ENCODE measurements at places on chromosomes 2 and 18.

DNA sequence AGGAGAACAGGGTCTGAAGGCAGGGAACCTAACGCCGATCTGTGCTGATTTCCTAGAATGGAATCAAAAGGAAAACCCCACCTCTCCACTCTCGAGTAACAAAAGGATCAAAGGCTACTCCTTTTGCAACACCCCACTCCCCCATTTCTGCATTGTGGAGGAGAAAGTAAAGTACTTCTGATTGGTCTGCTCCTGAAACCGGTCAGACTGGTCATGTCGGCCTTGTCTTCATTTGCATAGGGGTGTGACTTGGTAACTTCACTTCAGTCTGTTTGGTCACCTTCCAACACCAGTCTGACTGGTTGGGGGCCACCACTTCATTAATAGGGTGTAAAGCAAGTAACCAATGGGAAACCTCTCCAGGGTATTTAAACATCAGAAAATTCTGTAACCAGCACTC, 771.9 kb downstream of the ERBB4 start:
- DNase-seq, result no peak

- DNase-seq, result no peak
Measured at GRCh38 chr2:159968279-159968900, 94.0 kb downstream of the PLA2R1 start.

DNA sequence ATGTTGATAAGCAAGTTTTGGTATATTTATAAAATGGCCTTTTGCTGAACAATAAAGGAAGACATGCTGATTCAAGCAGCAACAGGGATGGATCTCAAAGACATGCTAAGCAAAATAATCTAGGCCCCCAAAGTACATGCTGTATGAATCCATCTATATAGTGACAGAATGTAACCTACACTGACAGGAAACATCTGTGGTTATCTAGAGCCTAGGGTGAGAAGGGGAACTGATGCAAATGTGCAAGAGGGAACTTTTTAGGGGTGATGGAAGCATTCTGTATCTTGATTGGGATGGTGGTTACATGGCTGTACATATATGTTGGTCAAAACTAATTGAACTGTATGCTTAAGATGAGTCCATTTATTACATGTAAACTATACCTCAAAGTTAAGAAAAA, 24.2 kb downstream of the CNRIP1 start:
- DNase-seq, result peak; percentile 35

GRCh38 chr18:61448316-61448715, 115.1 kb downstream of the CDH20 start:
- no peak for DNase-seq

- no peak for DNase-seq
Measured at GRCh38 chr2:221044781-221045180, 527.3 kb downstream of the EPHA4 start.

GRCh38 chr2:235659767-235660322, 166.0 kb downstream of the AGAP1 start:
- DNase-seq, result peak; percentile 37

GRCh38 chr2:108971661-108972566, 17.1 kb downstream of the EDAR start:
- no peak for DNase-seq

DNA sequence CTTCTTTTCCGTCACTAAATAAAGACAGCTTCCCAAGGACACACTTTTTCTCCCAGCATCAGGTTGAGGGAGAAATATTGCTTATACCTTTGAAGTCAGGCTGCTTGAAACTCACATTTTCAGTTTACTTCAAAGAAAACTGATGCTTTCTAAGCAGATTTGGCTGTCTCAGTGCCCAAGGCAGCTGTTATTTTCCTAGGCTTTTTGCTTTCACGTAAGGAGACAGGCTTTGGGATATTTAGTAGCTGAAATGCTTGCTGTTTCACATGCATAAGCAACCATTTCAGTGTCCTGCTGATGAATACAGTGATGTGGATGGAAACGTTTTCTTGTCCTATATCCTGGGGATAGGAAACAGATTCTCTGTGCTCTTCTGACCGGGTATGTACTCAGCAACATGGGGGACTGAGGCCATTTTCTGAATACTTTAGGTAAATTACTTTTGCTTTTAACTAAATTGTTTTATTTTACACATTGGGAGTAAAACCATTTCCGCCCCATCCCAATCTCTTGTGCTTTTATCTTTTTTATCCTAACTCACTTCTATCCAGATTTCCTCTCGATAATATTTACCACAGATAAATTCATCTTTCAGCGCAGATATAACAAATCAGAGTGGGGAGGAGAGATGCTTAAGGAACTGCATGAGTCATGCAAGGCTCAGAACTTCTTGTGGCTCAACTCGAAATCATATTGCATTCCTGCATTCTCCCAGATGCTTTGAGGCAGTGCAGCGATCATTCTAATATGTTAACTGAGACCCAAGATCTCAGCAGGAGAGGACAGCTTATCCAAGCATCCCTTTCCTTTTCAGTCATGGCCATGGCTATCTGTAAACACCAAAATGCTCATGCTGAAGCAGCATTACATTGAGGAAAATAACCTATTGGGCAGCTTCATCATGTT, 22.2 kb downstream of the GALR1 start:
- DNase-seq, result no peak

GRCh38 chr18:73724958-73725357, 422.7 kb downstream of the FBXO15 start:
- DNase-seq, result no peak

GRCh38 chr2:70212298-70212932, 21.6 kb upstream of the C2orf42 start:
- no peak for DNase-seq

DNA sequence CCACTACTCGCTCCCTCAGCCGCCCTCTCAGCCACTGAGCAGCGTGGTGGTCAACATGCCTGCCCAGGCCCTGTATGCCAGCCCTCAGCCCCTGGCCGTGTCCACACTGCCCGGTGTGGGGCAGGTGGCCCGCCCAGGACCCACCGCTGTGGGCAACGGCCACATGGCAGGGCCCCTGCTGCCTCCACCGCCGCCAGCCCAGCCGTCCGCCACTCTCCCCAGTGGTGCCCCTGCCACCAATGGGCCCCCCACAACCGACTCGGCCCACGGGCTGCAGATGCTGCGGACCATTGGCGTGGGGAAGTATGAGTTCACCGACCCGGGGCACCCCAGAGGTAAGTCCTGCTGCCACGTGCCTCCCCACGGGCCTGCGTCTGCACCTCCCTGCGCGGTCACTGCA, 257.5 kb downstream of the KLHL29 start:
- DNase-seq, result no peak

- peak; percentile 71 for DNase-seq
Measured at GRCh38 chr2:25341753-25342371, at the start of gene DNMT3A. Gene DNMT3A, minus strand, starts transcription at chr2:25341925. Its CDS starts 27,941 bp downstream, at chr2:25313984.

GRCh38 chr18:60978338-60978737, 354.9 kb upstream of the CDH20 start:
- no peak for DNase-seq

DNA sequence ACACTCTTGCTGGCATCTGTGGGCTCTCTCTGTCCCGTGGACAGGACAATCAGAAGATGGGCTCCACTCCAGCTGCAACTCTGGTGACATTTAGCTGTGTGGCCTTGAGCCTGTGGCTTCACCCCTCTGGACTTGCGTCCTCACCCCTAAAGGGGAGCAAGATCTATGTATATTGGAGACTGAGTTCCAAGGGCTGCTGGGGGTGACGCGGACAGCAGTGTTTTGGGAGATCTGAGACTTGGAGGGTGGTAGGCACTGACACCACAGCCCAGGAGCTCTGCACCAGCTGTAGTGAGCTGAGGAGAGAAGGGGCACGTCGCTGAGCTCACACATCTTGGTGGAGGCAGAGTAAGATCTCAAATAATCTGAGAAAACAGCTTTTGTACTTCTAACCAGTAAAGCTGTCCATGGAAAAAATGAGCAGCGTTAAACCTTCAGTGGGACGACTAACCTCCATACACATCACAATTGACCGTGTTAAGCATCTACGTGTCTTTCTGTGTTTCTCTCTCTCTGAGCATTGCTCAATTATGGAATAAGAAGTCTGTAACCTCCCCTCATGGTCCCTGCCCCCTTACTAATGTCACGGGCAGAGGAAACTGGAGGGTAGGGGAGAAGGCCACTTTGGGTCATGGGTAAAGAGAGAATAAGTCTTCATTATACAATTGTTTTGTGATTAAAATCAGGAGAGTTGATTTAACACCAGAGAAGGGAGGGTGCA, 85.8 kb downstream of the SH3RF3 start:
- DNase-seq, result no peak

- no peak for DNase-seq
Measured at GRCh38 chr2:128578406-128579390, 260.0 kb upstream of the HS6ST1 start.

- no peak for DNase-seq
Measured at GRCh38 chr2:232973011-232973735, 39.9 kb downstream of the NGEF start.

DNA sequence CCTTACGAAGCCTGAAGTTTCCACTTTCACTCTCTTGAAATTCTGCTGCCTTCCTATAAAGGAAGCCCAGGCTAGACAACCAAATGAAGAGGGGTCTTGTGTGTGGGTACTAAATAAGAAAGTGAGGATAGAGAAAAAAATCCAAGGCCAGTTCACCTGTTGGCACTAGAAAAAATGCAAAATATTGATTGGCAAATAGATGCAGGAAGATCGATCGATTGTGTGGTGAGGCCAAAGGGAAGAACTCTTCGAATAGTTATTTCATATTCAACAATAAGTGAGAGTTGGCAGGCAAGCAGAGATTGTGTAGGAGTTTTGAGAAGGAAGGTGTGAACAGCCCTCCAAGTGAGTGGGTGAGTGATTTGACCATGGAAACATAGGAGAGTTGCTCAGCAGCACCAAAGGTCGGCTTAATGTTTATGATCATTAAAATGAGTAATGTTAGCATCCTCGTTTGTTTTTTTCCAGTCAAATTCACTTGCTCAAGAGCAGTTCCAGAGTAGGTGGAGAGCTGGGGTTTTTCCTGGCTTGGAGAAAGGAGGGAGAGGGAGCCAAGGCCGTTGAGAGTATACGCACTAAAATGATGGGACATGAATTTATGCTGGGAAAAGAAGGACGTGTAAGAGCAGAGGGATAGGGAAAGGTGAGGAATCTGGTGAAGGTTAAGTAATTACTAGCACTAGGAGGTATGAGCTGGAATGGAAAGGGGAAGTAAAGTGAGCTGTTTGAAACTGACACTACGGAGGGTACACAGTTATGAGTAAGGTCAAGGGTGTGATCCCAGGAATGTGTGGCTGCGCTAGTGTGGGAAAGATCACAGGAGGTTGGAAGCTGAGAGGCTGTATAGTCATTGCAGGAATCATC, 1.1 kb upstream of the NAPG start:
- peak; percentile 35 for DNase-seq

- DNase-seq, result peak; percentile 42
Measured at GRCh38 chr2:231717281-231718171, 9.2 kb downstream of the PTMA start.

- DNase-seq, result no peak
Measured at GRCh38 chr2:129885735-129886134, 93.7 kb upstream of the RAB6C start.

- no peak for DNase-seq
Measured at GRCh38 chr2:214519258-214519818, 108.5 kb downstream of the VWC2L start.

DNA sequence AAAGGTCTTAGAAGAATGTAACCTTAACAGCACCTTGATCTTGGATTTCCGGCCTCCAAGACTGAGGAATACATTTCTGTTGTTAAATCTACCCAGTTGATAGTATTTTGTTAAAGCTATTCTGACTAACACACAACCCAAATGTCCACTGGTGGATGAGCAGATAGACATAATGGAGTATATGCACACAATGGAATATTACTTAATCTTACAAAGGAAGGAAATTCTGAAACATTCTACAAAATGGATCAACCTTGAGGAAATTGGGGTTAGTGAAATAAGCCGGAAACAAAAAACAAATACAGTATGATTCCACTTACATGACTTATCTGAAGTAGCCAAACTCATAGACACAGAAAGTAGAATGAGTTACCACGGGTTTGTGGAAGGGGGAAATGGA, 168.7 kb downstream of the ZNF804A start:
- no peak for DNase-seq

DNA sequence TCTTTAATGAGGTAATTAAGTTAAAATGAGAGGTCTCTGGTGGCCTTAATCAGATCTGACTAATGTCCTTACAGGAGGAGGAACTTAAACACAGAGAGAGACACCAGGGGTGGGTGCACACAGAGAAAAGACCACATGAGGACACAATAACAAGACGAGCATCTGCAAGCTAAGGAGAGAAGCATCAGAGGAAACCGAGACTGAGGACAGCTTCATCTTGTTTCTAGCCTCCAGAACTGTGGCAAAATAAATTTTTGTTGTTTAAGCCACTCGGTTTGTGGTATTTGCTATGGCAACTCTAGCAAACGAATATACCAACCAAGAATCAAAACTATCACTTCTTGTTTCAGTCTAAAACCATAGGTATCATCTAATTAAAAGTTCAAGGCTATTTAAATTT, 400.1 kb downstream of the PID1 start:
- no peak for DNase-seq

GRCh38 chr2:160033732-160034392, 28.6 kb downstream of the PLA2R1 start:
- DNase-seq, result no peak

DNA sequence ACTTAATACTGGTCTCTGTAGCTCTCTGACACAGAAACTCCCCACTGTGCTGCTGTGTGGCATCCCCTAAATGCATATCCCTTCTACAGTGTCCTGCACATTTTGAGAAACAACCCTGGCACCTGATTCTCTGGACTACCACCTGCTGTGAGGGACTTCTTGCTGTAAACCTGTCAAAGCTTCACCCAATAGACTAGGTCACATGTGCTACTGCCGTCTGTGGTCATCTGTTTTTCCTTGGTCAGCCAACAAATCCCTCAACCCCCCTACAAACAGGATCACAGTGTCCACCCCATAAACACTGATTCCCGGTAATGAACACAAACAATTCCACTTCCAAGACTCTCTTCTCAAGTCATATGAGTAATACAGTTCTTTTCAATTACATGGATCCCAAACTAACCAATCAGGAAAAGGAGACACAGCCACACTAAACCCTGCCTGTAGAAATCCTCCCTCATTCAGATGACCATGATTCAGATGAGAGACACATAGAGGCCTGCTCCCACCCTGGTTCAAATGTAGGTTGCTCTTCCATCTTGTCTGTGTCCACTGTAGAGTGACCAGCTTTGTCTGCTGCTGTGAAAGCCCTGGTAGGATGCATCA, 1157.4 kb downstream of the RPIA start:
- no peak for DNase-seq

- DNase-seq, result no peak
Measured at GRCh38 chr2:10009811-10010781, 33.3 kb upstream of the KLF11 start.

GRCh38 chr2:190792956-190793888, 87.4 kb upstream of the GLS start:
- no peak for DNase-seq

Measured in erythroblast (primary cell).